ENCODE measurements at places on chromosomes 11 and 22.

GRCh38 chr11:75400146-75400865 is 988 bp downstream of the RPS3 start:
- no peak for DNase-seq

DNA sequence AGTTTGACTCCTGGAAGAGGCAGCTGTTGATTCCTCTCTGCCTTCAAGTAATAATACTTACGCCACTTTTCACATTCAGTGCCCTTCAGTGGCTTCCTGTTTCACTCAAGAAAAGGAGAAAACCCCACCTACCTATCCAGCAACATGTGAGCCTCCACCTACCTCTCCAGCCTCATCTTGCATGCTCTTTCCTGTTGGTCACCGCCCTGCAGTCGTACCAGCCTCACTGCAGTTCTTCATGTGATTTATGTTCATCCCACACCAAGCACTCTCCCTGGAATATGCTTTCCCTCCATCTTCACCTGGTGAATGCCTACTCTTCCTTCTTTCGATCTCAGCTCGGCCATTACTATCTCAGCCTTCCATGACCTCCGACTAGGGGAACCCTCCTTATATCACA is 21.8 kb upstream of the YWHAH start:
- no peak for DNase-seq

- no peak for DNase-seq
Observed at GRCh38 chr11:76149713-76150112, 56.6 kb downstream of the WNT11 start.

GRCh38 chr11:3947061-3947460 is 91.6 kb downstream of the STIM1 start:
- DNase-seq, result no peak

- no peak for DNase-seq
Observed at GRCh38 chr11:113690619-113691569, 15.2 kb downstream of the TMPRSS5 start.

DNA sequence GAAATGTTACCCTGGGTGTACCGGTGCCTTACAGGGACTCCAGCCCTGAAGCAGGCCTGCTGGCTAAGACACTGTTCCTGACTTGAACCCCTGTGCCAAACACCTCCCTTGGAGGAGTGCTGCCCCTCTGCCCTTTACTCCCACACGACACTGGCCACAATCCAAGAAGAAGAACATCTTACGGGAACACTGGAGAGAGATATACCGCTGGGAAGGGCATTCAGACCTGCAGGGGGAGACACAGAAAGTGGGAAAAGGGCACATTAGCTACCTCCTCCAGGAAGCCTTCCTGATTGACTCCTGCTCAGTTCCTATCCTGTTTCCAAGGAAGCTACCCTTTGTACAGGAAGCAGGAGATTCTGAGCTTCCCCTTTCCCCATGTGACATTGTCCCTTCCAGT is 18.7 kb downstream of the TMPRSS13 start:
- DNase-seq, result no peak

GRCh38 chr11:111119751-111120150 is 125.8 kb upstream of the POU2AF2 start:
- no peak for DNase-seq

DNA sequence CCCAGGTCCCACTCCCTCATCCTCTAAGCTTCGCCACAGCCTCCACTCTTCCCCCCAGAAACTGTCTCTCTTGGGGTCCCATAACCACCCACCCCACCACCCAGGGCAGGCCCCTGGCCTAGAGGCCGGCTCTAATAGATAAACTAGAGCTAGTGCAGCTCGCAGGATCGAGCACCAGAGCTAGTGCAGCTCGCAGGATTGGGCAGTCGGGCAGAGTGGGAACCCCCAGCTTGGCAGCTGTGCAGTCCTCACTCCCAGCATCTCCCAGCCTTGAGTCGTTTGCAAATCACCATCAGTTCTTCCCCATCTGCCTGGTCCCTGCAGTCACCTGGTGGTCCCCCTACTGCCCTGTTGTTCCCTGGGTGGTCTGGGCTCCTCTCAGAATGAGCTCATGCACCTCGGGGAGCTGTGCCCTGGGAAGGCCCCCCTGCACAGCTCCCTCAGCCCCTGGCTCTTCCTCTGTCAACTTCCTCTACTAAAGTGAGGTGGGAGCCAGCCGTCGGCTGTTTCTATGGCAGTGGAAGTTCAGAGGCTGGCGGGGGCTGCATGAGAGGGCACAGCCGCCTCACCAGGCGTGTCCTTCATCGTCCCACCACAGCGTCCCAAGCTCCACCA is 15.5 kb upstream of the SHANK2 start:
- DNase-seq, result no peak

DNA sequence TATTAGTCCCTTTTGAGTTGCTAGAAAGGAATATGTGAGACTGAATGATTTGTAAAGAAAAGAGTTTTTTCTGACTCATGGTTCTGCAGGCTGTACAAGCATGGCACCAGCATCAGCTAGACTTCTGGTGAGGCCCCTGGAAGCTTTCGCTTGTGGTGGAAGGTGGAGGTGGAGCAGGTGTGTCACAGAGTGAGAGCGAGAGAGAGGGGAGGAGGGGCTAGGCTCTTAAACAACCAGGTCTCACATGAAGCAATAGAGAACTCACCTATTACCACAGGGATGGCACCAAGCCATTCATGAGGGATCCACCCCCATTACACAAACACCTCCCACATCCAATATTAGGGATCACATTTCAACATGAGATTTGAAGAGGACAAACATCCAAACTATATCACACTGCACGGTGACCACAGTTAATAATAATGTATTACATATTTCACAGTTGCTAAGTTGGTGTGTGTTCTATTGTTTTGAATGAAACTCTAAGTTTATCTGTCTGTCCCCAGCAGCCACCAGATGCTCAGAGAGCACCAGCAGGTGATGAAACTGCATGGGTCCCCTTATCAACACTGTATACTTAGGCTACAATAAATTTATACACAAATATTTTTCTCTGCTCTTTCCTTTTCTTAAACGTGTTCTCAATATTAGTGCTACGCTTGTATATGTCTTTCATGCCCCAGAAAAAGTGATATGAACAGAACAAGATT is 14.1 kb downstream of the ZFP91 start:
- DNase-seq, result peak; percentile 43

GRCh38 chr11:62892077-62892922 is 11.6 kb downstream of the SLC3A2 start:
- DNase-seq, result no peak

DNA sequence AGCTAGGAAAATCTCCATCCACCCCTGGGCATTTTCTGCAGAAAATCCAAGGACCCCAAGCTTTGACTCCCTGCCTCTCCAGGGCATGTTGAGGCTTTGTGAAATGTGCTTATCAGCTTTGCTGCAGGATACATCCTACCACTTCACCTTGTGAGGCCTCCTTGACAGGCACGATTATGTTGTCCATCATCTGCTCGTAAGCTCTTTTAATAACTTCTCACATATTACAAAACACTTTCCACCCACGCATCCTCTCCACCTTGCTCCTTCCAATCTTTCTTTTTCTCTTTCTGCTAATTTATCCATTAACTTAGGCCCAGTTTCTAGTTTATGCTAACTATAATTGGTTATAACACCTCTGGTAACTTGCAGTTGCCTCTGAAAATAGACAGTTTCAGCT is 147.0 kb upstream of the MTNR1B start:
- DNase-seq, result no peak

DNA sequence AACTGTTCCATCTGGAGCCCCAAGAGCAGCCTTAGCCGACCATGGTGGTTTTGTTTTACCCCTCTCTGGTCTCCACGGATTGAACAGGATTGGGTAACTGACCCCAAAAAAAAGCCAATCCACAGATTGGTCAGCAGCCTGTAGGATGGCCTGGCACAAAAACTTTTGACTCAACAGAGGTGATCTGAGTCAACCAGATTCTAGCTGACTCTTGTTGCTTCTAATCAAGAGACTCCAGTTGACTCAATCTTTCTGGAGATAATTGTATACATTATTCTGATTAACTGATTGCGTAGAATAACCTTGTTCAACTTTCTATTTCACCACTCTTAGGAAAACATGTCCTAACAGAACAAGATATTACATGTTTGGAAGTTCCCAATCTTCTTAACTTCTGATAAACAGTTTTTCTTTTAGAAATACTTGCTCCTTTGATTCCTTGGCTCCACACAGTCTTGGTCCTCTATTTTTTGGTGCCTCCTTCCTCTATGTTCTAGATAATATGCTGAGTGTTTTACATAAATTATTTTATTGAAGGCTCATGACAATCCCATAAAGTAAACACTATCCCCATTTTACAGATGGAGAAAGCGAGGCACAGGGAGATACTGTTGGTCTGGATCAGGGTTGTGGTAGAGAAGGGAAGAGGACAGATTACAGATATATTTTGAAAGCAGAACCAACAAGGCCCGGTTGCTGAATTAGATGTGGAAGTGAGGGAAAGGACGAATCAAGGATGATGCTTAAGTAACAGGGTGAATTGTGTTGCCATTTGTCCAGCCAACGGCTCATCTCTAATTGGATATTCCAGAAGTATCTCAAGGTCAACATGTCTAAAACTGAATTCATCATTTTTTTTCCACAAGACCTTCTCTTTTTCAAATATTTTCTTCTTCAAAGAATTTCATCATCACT is 11.5 kb upstream of the ZC3H12C start:
- DNase-seq, result no peak
